GM12865 (cell line): ENCODE measurements at places on chromosomes 13 and 19.

DNA sequence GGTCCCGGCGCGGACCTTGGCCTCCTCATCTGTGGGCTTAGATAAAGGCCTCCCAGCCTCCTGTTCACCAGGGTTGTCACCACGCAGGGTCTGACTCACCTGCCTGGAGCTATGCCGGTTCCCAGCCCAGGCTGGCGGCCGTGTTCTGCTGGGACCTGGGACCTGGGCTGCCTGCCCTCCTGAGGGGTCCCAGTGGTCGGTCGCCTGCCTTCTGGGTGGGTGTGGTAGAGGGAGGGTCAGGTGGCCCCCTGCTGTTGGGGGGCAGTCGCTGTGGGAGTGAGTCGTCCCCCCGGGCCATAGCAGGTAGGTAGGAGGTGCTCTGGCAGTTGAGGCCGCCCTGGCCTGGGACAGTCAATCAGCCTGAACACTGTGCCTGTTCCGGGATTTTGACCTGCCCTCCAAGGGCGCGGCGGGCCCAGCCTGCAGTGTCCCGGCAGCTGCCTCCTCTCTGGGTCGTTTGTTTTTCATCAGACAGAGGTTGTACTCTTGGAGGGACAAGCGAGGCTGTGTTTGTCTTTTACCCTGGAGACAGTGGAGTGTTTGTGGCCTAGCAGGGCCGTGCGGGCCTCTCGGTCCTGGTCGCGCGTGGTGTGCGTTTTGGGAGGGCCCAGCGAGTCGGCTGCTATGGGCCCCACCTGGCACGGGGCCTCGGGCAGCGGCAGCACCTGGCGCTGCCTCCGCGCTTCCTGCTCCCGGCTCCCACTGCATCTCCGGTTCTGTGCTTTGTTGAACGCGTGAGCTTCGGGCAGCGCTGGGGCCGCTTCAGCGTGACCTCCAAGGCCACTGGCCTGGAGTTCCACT, 2.6 kb downstream of the ADAT3 start:
- peak; percentile 1 for DNase-seq

DNA sequence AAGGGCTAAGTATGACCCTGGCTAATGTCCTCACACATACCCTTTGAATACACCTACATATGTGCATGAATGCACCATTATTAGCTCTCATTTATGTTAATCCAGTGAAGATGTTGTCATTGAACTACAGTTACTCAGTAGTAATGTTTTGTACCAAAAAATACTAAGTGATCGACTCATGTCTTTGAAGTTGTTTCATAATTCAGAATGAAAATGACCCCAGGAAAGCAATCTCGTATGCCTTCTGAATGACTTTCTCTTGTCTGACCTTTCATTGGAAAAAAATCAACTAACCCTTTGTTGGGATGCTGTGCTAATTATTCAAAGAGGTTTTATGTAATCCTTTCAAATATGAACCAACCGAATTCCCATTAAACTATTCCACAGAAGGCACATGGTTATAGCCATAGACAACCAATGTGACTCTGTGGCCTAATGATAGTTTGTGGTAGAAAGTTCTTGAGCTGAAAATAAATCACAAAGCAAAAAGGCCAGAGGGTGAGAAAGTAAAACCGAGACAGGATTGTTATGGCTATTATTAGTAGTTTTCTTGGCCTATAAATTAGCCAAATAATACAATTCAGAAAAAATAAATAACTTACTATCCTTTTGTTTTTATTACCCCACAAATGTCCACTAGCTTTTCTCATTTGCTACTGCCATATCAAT, 86.8 kb upstream of the STARD13 start:
- peak; percentile 33 for DNase-seq

DNA sequence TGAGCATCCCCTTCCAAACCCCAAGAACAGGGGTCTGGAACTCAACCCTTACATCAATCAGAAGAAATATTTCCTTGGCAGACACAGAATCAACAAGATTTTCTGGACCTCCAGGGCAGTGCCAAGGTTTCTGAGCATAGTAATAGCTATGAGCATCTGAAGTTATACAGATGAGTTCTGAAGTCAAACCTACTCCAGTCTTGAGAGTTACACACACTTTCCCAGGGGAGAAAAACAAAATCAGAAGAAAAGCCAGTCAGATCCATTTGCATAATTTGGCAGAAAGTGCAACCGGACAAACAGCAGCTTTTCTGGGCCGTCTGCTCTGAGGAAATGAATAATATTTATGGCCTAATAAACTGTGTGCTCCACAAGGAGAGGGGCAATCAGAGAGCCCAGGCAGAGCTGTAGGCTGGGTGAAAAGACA, 93.1 kb downstream of the KL start:
- DNase-seq, result peak; percentile 81

DNA sequence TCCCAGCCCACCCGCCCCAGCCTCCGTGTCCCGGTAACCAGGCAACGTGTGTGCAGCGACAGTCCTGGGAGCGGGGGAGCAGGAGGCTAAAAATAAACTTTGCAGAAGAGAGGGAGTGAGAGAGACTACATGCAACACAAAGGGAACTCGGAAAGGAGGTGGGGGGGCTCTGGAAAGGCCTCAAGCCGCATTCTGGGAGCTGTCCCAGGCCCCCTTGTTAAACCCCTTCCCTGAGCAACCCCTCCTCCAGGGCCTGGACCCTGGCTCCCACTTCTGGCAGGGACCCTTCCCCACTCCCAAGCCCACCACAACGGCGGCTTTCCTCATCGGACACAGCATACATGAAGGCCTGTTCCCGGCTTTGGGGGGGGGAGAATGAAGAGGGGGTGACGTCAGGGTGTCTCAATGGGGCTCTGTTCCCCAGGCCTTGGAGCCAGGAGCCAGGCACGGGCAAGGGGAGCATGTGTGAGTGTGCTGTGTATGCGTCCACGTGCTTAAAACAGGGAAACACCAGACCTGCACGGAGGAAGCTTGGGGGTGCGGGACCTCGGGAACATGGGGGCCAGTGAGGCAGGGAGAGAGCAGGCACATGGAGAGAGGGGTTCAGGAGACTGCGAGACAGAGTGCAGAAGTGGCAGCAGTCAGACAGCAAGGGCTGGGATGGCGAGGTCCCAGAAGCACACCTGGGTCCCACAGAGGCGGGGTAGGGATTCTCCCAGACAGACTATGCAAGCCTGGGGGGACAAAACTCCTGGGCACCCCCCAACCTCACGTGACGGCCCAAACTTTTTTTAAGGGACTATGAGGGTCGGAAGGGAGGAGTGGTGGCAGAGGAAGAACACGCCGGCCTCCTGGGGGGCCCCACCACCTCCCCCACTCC, 2.3 kb downstream of the ERF start:
- no peak for DNase-seq

DNA sequence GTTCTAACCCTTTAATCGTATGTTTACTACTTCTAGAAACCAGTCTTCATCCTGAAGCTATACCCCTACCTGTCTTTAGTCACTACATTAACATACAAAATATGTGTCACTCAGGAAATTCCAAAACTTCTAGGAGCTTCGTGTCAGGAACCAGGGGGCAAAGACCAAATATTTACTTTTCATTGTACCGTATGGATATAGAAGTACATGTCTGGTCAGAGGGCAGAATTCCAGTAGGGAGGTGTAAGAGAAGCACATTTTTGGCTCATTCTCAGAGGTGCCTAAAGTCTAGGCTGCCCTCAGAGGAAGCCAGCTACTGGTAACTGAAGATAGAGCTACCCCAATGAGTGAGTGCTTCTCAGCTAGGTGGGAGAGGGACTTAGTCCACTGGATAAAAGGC, 320.7 kb downstream of the DIAPH3 start:
- no peak for DNase-seq

- no peak for DNase-seq
These were observed 9.1 kb downstream of the SERP2 start for GRCh38 chr13:44382635-44383145.

- no peak for DNase-seq
These were observed 158.6 kb upstream of the SOX1 start for GRCh38 chr13:111908361-111908760.

DNA sequence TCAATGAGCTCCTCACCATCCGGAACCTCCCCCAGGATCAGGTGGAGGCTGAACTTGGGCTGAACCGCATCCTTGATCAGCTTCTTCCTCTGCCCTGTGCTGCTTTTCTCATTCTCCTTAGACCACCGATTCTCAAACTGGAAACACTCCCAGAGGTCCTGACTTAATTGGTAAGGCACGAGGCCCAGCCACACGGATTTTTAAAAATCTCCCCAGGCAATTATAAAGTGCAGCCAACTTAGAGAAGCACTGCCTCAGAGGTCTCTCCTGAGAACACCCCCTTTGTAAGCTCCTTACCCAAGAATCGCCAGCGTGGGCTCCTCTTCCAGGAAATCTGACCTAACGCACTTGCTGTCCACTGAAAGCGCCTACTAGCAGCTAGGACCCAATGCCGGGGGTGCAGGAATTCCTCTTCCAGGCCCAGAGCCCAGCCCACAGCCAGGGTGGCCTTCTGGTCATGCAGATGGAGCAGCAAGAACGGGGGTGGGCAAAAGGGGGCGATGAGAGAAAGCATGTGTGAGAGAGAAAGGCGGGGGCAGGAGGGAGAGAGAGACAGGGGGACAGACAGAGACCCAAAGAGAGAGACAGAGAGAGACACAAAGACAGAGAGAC, 66.9 kb upstream of the CACNA1A start:
- DNase-seq, result no peak

DNA sequence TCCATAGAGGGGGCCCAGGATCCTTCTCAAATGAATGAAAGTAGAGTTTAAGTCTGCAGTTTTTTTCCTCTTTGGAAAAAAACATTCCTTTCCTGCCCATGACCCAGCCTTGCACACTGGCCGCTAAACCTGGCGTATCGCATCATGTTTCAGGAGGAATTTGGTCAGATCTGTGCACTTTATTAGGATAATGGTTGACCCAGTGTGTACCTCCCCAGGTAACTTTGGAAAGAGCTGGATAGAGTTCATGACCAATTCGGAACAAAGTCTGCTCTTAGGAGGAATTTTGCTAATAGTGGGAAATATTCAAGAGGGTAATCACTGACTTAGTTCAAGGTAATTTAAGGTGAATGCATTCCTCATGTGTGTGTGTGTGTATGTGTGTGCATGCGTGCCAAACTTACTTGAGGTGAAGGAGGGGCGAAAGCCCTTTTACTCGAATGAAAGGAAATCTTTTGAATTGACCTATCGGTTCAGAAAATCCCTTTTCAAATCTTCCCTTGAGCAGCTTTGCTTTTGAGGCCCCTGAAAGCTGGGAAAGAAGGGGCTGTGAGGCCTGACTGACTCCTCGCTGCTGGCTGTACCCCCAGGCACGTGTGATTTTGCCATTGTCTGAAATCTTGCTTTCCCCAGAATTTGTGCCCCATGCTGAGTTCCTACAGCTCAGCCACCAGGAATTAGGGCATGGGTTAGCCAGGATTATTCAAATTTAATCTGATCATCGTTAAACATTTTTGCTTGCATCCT, 46.3 kb downstream of the SIPA1L3 start:
- DNase-seq, result no peak

- DNase-seq, result no peak
These were observed 18.7 kb downstream of the TMEM161A start for GRCh38 chr19:19119325-19120237.

DNA sequence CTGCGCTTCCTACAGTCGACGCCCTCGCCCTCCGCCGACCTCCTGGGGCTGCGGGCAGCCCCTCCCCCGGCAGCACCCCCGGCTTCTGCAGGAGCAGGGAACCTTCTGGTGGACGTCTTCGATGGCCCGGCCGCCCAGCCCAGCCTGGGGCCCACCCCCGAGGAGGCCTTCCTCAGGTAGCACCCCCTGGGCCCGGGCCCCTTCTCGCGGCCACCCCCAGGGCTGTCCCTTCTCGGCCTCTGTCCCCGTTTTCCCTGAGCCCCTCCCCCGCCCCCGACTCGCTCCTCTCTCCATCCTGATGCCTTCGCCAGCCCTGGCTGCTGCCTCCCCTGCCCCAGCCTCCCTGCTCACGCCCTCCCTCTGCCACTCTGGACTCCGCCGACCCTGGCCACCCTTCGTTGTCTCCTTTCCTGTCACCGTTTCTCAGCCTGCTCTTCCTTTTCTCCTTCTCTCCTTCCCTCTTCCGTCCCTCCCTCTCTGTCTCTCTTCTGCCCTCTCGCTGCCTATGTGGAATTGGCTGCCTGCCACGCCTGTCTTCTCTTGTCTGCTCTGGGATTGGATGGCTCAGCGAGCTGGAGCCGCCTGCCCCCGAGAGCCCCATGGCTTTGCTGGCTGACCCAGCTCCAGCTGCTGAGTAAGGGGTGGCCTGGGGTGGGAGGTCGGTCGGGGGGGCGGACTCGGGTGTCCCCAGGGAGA, 11.0 kb downstream of the FUZ start:
- no peak for DNase-seq
